ENCODE measurements at places on chromosomes 6 and 20.

GRCh38 chr6:75550544-75551167 is 51.0 kb upstream of the SENP6 start:
- DNase-seq, result peak; percentile 10

DNA sequence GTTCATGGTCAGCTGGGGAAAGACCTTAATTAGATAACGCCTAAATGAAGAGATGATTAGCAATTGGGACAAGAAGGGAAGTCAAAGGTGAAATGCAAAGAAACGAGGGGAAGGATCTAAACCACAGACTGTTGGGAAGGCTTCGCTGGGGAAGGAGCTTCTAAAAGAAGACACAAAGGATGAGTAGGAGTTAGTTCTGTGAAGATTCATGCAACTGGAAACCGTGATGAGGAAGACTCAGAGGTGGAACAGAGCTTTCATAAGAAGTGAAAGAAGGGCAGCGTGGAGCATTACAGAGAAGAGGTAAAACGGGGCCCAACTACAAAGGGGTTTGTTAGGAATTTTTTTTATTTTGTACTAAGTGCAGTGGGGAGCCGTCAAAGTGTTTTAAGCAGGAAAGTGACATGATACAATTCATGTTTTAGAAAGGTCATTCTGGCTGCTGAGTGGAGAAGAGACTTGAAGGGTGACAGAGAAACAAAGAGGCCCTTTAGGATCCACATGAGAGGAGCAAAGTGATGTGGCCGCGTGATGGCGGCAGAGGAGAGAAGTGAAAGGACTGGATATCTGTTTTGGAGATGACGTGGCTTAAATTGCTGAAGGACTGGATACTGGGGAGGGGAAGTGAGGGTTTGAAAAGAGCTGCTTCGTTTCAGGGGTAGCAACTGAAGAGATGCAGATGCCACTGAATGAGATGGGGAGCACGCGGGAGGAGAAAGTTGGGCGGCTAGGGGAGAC is 33.6 kb downstream of the TTI1 start:
- no peak for DNase-seq

GRCh38 chr20:15011631-15012030 is 674.2 kb upstream of the FLRT3 start:
- DNase-seq, result no peak

DNA sequence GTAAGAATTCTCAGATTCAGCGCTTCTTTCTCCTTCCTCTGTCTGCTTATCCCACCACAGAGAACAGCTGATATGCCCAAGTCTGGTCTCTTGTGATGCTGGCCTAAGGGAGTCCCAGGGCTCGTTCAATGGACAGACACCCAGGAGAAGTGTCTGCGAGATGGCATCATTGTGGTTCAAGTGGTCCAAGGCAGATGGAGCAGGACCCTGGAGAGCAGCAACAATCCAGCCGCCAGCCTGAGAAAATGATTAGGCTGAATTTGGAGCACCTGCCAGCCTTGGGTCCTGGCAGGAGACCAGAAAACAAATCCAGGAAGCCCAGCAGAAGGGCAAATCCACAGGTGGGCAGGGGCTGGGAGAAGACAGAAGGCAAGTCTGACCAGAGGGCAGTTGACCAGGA is 145.8 kb downstream of the PTPRT start:
- DNase-seq, result no peak

GRCh38 chr6:105745464-105746129 is 340.5 kb upstream of the PRDM1 start:
- DNase-seq, result no peak

GRCh38 chr6:91279740-91280493 is 693.0 kb upstream of the MAP3K7 start:
- DNase-seq, result no peak

DNA sequence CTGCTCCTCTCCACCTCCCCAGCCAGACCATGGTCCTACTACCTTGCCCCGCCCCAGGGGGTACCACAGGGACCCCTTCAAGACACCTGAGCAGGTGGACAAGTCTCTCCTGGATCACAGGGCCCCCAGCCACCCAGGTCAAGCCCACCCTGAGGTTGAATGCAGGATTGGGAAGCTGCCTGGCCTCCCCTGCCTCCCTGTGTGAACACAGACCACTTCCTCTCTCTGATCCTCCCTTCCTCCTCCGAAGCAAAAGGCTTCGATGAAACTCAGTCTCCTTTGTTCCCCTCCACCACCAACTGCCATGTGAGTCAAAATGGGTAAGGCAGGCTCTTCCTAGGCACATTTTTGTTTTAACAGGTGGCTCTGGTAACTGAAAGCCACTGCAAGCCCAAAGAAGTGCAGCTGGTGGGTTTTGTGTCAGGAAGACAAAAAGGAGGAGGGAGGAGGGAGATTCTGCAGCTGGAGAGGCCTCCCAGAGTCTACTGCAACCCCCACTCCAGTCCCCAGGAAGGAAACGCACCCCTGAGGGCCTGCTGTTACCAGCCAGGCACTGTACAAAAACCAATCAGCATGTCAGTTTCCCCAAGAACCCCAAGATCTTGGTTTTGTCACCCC is 5.4 kb downstream of the ADA start:
- DNase-seq, result no peak

DNA sequence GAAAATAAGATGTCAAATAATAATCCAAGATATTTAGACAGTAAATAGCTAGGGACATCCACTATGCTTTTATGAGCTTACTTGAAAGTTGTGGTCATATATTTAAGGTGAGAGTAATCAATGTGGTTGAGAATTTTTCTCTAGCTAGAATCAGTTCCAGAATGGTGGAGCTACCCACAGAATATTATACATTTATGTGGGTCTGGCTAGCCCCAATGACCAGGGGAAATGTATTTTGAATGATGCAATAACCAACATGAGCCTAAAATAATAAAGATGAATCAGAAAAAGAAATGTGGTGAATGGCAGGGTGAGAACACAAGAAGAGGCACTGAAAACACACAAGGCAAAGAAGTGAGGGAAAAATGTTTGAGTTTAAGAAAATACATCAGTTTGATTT is 325.7 kb downstream of the TBC1D32 start:
- no peak for DNase-seq

GRCh38 chr20:51541189-51542032 is 1.1 kb downstream of the NFATC2 start:
- DNase-seq, result peak; percentile 26

DNA sequence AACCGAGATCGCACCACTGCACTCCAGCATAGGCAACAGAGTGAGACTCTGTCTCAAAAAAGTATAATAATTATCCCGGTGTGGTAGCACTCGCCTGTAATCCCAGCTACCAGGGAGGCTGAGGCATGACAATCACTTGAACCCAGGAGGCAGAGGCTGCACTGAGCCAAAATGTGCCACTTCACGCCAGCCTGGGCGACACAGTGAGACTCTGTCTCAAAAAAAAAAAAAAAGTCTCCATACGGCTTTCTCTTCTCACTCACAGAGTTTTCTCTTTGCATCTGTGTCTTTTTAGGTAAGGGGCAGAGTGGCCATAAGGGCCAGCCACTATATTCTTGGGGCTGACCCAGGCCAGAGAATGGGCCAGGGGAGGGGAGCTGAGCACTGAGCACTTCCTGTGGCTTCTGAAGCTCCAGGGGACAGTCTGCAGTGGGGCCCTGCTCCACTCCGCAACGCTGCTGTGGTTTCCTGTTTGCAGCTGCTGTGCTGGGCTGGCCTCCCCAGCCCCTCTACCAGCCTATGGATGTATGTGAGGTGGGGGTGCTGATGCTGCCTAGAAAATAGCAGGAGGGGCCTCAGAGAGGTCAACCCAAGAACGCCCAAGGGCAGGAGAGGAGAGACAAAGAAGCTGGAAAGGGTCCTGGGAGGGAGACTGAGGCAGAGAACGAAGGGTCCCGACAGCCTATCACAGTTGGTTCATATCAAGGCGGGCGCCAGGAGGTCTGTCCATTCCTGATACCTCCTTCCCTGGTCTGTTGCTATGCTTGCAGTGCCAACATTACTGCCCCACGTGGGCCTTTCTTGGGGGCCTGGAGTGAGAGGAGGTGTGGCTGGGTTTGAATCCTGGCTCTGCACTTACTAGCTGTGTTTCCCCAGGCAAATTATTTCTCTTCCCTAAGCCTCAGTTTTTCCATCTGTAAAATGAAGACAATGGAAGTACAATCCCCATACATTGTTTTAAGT is 16.0 kb downstream of the SLA2 start:
- no peak for DNase-seq

Data from fibroblast of villous mesenchyme (primary cell).